ENCODE measurements at places on chromosomes 2 and 18. TPM values are rescaled to one million over a fixed set of nuclear protein-coding genes. Genes with fewer than 3 reads are reported as not detected.

DNA sequence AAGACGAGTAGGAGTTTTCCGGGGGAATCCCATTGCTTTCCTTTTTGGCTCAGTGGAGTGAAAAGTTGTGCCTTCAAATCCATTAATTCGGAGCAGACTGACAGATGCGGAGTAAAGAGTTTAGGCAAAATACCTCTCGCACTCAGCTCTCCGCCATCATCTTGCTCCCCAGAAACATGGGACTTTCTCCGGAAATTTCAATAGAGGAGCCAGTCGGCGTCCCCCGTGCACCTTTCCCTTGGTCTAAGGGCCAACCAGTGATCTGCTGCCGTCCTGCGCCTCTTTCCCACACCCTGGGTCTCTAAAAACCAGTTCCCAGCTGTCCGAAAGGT lies 318 bp downstream of the TYW5 start:
- no peak for DNase-seq

DNA sequence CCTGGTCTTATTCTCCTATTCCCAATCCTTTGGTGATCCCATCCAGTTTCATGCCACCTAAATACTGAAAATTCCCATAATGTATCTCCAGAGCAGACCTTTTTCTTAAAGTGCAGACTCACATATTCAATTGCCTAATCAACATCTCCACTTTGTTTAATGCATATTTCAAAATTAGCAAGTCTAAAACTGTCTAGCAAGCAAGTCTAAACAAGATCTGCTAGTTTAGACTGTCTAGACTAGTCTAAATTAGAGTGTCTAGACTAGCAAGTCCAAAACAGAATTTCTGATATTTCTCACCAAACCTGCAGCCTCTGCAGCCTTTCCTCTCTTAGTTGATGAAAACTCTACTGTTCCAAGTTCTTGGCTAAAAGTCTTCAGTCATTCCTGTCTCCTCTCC lies 44.6 kb downstream of the THUMPD2 start:
- no peak for DNase-seq

RAB6D gene
- 0.09 TPM for total RNA-seq

CHST9 gene
- total RNA-seq, result not detected

DNA sequence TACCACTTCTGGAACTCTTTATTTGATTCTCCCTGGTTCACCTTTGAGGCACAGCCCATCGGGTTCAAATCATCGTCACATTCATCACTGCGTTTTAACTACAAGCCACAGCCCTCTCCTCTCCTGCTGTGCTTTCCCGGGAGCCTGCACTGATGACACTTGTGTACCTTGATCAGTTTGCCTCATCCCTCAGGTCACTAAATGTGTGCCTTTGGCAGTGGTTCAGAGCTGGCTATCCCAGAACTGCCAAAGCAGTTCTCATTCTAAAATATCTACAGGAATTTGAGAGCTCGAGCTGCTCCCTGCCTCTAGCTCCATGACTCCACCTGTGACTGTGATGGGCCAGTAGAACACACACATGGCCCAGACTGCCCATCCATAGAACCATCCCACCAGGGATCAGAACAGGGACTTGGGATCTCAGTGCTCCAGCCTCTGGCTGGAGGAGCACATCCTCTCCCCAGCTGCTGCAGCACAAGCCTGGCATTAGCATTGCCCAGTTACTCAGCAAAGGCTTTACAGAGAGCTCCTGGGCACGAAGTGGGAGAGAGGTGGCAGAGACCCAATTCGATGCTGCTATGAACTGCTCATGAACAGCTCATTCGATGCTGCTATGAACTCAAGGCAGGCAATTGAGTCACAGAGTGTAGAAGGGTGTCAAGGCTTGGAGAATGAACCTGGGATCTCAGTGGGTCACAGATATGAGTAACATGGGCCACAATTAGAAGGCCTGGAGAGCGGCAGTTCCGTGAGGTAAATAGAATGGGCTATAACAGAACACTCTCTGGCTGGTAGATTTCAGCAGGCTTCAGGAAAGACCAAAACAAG lies 41.9 kb downstream of the EVA1A start:
- no peak for DNase-seq

DNA sequence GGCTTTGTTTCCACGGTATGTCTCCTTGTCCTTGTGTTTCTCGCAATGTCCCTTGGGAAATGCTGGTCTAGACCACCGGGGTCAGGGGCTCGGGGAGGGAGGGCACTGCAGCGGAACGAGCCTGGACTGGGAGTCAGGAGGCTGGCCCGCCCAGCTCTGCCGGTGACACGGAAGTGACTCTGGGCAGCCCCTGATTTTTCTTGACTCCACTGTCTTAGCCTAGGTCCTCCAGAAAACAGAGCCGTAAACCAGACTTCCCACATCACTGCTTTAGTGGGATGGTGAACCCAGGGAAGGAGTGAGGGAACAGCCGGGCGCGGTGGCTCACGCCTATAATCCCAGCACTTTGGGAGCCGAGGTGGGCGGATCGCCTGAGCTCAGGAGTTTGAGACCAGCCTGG lies 144.2 kb downstream of the ASB1 start:
- DNase-seq, result no peak

RGPD3 gene
- total RNA-seq, result 0.25 TPM

- DNase-seq, result no peak
Observed at GRCh38 chr2:231622963-231623362, 30.3 kb downstream of the TEX44 start.

DNA sequence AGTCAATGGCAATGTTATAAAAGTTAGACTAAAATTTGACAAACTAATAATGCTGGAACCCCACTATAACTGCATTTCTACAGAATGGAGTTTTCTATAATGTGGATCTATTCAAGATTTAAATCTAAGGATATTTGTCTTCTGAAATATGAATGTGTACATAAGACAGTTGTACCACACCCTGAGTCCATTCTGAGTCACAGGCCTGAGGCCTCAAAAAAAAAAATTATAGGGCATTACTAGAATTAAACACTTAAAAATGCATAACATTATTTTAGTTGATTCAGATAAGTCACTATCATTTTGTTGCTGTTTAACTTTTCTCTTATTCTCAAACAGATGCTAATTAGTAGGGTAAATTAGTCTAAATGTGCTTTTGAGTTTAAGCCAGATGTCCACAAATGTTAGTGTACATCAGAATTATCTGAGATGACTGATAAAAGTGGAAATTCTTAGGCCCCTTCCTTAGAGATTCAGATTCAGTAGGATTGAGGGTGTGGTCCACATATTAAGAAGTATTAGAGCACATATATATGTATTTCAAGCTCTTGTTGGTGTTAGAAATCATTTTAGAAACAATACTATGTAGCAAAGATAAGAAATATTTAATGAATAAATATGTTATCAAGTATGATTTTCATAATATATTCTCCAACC lies 42.4 kb upstream of the COL5A2 start:
- no peak for DNase-seq

GRCh38 chr2:202135091-202135874 lies 62.2 kb downstream of the KIAA2012 start:
- no peak for DNase-seq

GRCh38 chr2:126038861-126039260 lies 617.1 kb upstream of the GYPC start:
- no peak for DNase-seq

GRCh38 chr18:71902482-71902881 lies 641.7 kb downstream of the CBLN2 start:
- no peak for DNase-seq

DNA sequence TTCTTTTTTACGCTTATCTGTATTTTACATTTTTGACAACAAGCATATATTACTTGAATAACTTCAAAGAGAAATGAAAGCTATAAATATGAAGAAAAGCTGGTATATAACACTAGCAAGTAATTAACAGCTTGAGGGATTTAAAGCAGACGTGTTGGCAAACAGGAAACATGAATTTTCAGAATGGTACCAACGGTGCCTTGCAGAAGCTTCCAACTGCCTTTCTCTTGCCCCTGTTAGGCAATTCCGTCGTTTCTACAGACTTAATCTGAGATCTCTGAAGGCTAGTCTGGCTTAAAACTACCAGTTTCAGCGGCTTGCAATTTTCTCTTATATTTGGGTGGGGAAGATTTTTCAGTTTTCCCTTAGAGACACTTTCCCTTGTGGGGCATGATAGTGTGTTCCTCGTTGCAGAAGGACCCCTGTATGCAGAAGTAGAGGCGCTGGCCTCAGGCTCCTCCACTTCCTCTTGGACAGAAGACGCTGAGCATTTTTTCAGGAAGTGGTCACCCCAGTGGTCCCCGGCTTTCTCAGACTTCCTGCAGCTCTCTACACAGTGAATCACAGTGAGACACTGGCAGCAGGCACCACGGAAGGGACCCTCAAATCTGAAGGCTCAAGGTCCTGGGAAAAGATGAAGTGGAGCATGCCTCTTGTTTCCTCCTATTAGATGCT lies 56.2 kb upstream of the SLC16A14 start:
- DNase-seq, result peak; percentile 8

CLASP1 gene
- total RNA-seq, result 121 TPM
